ENCODE measurements at places on chromosomes 7 and 10. TPM values are rescaled to one million over a fixed set of nuclear protein-coding genes. Genes with fewer than 3 reads are reported as not detected.

The EIF4H gene
- 194 TPM for total RNA-seq

DNA sequence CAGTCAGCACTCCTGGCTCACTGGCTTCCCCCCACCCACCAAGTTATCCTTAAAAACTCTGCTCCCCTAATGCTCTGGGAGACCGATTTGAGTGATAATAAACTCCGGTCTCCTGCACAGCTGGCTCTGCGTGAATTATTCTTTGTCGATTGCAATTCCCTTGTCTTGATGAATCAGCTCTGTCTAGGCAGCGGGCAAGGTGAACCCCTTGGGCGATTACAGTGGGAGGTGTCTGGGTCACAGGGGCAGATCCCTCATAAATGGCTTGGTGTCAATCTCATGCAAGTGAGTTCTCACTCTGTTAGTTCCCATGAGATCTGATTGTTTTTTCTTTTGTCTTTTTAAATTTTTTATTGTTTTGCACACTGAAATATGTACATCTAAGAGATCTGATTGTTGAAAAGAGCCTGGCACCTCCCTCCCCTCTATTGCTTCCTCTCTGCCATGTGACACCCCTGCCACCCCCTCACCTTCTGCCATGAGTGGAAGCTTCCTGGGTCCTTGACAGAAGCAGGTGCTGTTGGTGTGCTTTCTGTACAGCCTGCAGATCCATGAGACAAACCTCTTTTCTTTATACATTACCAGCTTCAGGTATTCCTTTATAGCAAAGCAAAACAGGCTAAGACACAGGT lies 20.5 kb downstream of the OTUD1 start:
- DNase-seq, result no peak

The SAMD9L gene
- 7.6 TPM for total RNA-seq

GRCh38 chr7:91199601-91200000 lies 64.6 kb upstream of the FZD1 start:
- no peak for DNase-seq

GRCh38 chr7:106139265-106140251 lies 27.4 kb upstream of the SYPL1 start:
- peak; percentile 71 for DNase-seq

DNA sequence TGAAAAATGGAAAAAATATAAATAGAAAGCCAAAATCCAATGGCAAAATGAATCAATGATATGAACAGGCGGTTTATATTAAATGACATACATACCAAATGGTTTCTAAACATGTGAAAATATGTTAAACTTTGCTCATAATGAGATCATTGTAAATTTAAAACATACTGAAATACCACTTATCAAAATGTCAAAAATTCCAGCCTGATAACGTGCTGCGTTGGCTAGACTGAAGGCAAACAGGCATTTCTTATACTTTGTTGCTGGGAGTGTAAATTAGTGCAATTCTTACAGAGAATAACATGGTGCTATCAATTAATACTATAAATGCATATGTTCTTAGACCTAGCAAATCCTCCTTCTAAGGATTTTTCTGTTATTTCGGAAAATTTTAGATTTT lies 225.8 kb upstream of the FAM3C start:
- DNase-seq, result peak; percentile 38

DNA sequence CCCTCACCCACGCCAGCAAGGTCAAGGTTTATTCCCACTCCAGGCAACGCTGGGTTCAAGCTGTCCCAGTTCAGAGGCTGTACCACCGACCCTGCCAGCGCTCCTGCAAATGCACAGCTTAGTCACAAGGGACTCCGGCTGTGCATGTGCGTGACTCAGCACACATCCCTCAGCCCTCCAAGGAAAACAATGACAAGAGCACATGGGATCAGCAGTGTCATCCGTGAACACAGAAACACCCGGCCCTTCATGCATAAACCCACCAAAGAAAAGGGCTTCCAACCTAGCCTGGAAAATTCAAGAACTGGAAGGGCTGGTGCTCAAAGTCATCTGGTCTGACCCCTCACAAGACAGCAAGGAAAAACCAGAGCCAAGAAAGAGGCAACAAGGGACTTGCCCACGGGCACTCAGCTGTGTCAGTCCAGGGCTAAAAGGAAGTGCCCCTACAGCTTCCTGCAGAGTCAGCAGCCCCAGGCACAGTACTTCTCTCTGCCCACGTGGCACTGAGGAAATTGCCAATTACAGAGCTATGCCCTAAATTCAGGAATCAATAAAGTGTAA lies 106.1 kb downstream of the KCNMA1 start:
- no peak for DNase-seq

The SEMA3C gene
- total RNA-seq, result 103 TPM

The FLNC gene
- total RNA-seq, result 106 TPM

The KIAA1549 gene
- total RNA-seq, result 3.0 TPM

DNA sequence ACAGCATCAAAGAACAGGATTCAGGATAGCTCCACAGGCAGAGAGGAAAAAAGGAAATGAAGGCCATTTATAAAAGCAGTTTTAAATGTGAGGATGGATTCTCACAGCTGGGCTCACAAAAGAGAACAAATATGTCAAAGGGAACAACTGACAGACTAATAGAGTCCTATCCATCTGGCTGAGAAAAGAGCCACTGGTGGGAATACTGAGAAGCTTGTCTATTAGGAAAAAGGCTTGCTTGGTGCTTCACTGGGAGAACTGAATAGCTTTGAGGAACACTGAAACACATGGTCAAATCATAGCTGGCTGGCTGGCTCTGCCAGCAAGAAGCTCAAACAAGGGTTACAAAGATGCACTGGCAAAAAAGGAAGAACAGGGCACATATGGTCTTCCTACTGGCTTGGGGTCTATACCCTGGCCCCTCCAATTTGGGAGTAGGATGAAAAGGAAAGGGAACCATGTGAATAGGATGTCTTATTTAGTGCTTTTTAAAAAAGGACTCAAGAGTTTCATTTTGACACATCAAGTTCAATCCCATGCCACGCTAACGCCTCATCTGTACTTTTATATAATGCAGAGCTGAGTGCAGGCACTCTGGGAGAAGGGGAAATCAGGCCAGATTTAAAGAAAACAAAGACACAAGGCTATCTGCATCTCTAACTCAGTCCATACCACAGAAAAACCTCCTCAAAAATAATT lies 44.8 kb upstream of the KCNIP2 start:
- no peak for DNase-seq

- DNase-seq, result no peak
Observed at GRCh38 chr10:78821052-78821451, 247.7 kb upstream of the ZMIZ1 start.

DNA sequence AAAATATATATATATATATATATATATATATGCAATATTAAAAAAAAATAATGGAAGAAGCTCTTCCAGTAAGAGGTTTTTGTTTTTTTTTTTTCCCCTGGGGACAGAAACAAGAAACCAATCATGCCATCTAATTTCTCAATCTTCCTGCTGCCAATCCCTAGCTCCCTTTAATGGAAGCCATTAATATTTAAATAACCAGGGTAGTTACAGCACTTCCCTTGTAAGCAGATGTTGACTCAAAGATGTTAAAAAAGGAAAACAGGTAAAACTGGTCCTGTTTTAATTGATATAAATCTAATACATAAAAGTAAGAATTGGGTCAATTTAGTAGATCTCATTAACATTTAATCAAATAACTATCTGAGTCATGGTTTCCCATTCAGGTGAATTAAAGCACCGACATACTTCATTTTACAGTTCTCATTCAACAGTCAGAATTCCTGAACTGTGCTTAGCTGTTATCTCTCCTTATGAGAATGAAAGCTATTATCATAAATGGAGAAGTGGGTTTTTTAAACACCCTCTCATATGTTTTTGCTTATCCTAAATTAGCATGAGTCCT lies 22.6 kb downstream of the CPVL start:
- DNase-seq, result no peak

DNA sequence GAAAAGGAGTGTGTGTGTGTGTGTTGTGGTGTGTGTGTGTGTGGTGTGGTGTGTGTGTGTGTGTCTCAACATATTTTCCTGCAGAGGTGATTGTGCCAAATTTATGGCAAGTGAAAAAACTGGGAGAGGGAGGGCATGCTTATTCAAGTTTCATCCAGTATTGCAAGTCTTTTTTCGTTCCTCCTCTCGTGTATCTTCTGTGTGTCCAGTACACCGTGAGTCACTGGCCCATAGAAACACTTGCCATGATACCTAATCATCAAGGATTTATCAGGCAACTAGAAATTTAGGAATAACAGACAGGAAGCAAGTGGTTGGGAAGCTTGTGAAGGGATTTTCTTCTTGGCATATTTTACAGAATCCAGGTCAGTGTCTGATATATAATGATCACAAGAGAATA lies 820.5 kb downstream of the GATA3 start:
- DNase-seq, result no peak

- no peak for DNase-seq
Observed at GRCh38 chr7:1558181-1558811, 2.3 kb upstream of the TMEM184A start.

GRCh38 chr7:137818036-137818435 lies 28.7 kb downstream of the DGKI start:
- DNase-seq, result no peak

The GRID2IP gene
- 0.30 TPM for total RNA-seq

The C1QL3 gene
- 0.10 TPM for total RNA-seq

- DNase-seq, result no peak
Observed at GRCh38 chr7:149188637-149189259, 6.6 kb upstream of the ZNF282 start.

DNA sequence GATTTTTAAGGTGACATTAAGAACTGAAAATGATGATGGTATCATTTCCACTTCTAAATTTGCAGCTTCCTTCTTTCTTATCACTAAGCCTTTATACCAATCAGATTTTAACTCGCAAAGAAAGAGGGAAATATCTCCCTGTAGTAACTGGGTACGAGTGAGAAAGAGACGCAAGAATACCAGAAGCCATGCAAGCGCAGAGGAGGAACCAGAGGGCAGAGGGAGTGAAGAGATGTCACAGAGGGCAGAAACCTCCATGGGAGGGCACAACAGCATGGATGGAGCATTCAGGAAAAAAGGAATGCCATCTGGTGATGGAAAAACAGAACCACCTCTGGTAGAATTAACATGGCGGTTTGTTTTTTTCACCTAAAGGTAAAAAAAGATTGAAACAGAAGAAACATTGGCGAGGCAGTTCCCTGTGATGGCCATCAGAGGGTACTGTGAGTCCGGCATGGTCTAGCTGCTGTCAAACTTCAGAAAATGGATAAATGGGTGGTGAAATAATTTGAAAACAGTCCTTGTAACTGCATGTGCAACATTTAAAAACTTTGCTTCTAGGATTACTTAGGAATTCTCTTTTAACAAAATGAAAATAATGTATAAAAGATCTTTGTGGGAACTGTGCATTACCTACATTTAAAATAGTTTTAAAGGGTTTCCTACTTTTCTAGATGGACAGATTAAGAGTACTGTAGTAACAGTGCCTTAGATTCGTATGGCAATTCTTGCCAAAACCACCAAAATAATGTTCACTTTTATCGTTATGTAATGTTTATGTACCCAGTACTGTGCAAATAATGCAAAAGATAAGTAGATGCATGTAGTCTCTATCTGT lies 91.8 kb downstream of the ARHGAP12 start:
- DNase-seq, result no peak

DNA sequence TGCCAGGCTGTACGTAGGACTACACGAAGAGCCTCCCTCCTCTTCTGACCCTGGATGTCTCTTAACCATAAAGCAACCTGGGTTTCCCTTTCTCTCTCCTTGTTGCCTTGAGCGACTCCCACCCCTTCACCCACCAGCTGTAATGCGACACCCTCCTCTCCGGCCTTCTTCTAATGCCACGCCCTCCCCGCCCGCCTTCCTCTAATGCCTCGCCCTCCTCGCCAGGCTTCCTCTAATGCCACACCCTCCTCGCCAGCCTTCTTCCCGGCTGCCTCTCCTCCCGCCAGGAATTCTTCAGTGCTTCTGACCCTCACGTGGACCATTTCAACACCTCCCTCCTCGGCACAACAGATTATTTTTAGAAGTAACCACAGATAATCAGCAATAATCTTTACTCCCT lies 348.5 kb upstream of the SHH start:
- no peak for DNase-seq

The RNF148 gene
- 0.89 TPM for total RNA-seq

- no peak for DNase-seq
Observed at GRCh38 chr10:103276251-103276895, 565 bp upstream of the INA start.

GRCh38 chr7:127332880-127333279 lies 59.6 kb downstream of the ZNF800 start:
- no peak for DNase-seq

The ADIRF gene
- total RNA-seq, result 69.2 TPM

GRCh38 chr7:2606539-2606936 lies 25.2 kb upstream of the TTYH3 start:
- no peak for DNase-seq

The PTN gene
- total RNA-seq, result 20.8 TPM

DNA sequence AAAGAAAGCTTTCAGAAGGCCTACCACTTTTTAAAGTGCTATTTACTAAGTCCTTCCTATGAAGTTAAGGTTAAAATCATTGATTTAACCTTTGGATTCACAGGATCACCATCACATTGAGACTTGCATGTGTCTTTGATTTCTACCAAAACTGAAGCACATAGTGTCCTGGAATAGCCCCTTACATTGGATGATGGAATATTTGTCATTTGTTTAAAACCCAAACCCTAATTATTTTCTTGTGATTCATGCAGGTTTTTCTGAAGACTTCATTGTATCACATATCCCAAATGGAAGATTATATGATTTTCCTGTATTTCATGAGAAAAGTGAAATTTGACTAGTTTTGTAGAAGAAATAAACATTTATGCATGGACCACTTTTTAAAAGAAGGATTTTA lies 3.3 kb downstream of the SEMA3A start:
- DNase-seq, result no peak

The PALS2 gene
- total RNA-seq, result 21.2 TPM

GRCh38 chr7:79398138-79398749 lies 55.2 kb downstream of the MAGI2 start:
- DNase-seq, result peak; percentile 5

DNA sequence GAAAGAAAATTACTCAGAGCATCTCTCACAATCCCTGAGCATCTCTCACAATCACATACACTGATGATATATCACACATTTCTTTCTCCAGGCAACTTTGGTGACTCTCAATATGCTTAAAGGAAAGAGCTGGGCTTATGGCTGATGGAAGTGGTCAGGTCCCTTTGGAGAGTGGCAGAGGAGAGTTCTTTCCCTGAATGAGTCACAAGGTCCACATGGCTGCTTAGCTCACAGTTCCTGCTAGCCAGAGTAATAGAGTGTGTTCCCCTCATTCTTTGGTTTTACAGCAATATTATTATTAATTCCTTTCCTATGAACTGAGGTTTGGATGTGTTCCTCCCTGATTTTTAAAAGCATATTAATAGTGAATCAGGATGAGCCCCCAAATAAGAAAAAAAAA lies 287.4 kb downstream of the C7orf25 start:
- no peak for DNase-seq

All from skin of body (tissue), 3 donors.